ENCODE measurements at places on chromosomes 1 and 21.

- no peak for DNase-seq
These were observed 46.5 kb upstream of the PARP1 start for GRCh38 chr1:226454349-226454748.

DNA sequence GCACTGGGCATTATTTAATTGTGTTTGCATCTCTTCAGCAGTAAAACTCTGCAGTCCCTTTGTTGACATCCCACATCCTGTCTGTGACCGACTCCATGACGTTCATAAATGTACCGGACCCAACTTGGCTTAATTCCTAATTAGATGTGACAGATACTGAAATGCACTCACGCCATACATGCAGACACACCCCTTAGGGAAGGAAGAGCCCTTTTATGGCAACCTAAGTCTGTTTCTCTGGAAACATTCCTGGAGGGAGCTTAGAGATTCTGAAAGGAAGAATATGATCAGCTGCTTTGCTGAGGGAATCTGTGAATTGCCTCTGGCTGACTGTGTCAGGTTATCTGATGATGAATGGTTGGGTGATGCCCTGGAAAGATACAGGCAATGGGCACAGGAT, 33.4 kb downstream of the ADAMTS5 start:
- DNase-seq: no peak

DNA sequence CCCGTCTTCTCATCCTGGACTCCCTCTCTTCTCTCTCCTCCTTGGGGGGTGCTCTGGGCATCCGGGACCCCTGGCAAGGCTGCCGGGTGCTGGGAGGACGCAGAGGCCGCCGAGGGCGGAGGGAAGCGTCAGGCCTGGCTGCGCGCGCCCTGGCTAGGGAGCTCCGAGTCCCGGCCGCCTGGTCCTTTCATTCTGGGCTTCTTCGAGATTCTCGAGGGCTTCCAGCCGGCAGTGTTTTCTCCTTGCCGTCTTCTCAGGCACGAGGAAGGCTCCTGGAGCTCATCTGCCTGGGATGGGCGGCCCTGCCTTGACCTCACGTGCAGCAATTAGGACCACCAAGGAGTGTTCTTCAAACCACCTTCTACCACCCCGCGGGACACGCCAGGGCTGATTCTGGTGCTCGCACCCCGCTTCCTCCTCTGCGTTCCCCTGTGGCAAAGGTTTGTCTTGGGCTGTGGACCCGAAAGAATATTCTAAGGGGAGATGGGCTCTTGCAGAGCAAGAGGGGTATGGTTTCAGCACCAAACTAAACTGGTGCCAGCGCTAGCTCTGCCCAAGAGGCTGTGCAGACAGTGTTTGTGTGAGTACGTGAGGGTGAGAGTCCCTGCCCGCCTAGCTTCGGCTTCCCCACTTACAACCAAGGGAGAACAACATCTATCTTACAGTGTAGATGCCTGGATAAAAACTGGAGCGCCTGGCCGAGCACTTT, 36.5 kb downstream of the PIK3CD start:
- DNase-seq: no peak

GRCh38 chr1:94079080-94079940, 41.6 kb downstream of the ABCA4 start:
- DNase-seq: no peak

GRCh38 chr1:13948396-13948795, 248.4 kb downstream of the PRDM2 start:
- no peak for DNase-seq

GRCh38 chr1:210129759-210130158, 102.8 kb upstream of the SERTAD4 start:
- no peak for DNase-seq

GRCh38 chr1:212229654-212230053, 55.6 kb upstream of the PPP2R5A start:
- no peak for DNase-seq

DNA sequence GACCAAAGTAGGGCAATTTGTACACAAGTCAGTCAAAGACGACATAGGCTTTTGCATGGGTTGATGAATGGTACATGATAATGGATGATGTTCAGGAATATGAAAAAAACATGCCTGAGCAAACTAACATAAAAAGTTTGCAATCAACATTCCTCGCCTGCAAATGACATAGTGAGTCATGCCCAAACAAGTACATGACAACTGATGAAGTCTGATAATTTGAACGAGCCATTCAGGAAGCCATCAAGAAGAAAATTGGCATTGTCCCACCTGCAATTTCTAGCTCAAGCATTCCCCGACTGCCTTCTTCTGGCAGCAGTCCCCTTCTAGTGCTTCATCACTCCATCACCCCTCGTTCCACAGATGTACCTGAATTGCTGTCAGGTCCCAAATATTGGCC, 118.4 kb upstream of the NR5A2 start:
- DNase-seq: no peak

- DNase-seq: no peak
These were observed 20.9 kb downstream of the PTPRU start for GRCh38 chr1:29256979-29257804.

DNA sequence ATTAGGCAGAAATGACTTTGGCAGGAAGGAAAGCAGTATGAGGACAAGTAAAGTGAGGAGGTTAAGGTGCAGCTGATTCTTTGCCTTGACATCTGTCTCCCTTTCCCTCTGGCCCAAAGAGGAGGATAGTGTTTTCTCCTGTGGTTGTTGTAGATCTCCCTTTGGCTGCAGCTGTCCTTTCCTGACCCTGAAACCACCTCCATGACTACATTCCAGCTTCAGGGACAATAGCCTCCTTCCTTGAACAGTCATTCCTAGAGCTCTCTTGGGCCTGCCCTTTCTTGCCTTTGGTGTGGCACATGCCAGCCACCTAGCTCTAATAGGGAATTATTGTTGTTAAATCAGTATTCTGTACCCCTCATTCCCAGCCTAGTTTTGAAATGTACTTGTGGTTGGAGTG, 6.2 kb downstream of the ZMYM1 start:
- no peak for DNase-seq

GRCh38 chr21:32742396-32742795, 14.6 kb upstream of the SYNJ1 start:
- no peak for DNase-seq

GRCh38 chr1:156176610-156177210, 17.2 kb upstream of the SLC25A44 start:
- DNase-seq: no peak

DNA sequence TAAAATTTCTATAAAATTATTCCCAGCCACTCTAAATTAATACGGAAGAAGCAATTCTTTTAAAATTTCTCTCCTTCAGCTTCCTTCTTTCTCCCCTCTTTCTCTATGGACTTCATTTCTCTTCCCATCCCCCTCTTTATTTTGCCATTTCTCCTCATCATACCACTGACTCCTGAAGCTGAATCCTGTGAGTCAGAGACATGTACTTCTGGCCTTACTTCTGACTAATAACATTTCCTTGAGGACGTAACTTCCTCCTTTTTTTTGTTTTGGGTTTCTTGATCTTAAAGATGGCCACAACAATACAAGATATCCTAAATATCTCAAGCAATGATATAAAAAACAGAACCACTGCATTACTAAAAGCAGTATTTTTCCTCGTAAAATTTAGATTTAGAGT, 63.6 kb upstream of the DENND1B start:
- DNase-seq: no peak

GRCh38 chr1:169914531-169914930, 20.8 kb upstream of the SCYL3 start:
- no peak for DNase-seq

GRCh38 chr1:22778862-22779520, 68.4 kb downstream of the EPHB2 start:
- DNase-seq: no peak

GRCh38 chr1:229086686-229087085, 184.2 kb upstream of the RAB4A start:
- no peak for DNase-seq

DNA sequence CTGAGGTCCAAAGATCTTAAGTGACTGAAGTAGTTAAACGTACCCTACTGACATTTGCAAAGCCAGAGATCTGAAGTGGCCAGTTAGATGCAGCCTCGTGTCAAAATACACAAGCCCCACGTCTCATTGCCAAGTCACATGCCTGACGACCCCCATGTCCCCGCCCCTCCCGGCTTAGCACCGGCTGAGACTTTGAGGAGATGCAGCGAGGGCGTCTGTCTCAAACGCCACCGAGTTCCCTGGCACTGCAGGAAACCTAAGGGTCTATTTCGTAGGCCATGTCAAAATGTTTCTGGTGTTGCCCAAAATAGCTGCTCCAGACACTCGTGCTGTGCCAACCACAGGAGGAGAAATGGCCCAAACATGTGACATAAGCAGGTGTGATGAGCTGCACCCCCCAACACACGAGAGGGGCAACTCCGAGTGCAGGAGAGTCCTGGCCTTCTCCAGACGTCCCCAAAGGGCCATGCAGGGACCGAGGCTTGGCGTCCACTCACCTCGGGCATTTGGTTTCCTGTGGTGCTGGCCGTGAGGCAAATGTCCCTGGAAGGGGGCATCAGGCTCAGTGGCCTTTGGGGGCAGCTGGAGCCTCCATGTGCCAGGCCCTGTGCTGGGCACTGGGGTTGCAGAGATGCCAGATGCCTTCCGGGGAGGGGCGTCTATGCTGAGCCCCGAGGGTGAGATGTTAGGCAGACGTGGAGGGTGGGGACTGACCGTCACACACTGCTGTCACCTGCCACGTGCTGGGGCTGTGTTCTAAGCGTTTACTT, 67.0 kb downstream of the MATN1 start:
- no peak for DNase-seq

DNA sequence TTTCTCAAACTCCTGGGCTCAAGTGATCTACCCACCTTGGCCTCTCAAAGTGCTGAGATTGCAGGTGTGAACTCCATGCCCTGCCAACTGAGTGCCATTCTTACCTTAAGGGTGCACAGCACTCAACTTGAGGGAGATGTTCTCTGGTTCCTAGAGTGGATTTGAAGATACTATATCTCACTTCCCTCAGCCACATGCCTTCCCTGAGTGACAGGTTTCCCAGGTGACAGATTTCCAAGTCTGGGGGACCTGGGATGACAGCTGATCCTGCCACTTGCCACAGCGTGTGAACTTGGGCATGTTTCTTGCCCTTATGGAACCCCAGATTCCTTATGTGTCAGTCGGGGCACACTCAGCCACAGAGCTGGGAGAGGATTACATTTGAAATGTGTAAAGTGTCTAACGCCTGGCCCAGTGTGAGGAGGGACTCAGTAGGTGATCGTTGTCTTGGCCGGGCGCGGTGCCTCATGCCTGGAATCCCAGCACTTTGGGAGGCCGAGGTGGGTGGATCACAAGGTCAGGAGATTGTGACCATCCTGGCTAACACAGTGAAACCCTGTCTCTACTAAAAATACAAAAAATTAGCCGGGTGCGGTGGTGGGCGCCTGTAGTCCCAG, 29.6 kb upstream of the BTG2 start:
- no peak for DNase-seq

- DNase-seq: no peak
These were observed 8.0 kb upstream of the C1orf162 start for GRCh38 chr1:111465754-111466153.

DNA sequence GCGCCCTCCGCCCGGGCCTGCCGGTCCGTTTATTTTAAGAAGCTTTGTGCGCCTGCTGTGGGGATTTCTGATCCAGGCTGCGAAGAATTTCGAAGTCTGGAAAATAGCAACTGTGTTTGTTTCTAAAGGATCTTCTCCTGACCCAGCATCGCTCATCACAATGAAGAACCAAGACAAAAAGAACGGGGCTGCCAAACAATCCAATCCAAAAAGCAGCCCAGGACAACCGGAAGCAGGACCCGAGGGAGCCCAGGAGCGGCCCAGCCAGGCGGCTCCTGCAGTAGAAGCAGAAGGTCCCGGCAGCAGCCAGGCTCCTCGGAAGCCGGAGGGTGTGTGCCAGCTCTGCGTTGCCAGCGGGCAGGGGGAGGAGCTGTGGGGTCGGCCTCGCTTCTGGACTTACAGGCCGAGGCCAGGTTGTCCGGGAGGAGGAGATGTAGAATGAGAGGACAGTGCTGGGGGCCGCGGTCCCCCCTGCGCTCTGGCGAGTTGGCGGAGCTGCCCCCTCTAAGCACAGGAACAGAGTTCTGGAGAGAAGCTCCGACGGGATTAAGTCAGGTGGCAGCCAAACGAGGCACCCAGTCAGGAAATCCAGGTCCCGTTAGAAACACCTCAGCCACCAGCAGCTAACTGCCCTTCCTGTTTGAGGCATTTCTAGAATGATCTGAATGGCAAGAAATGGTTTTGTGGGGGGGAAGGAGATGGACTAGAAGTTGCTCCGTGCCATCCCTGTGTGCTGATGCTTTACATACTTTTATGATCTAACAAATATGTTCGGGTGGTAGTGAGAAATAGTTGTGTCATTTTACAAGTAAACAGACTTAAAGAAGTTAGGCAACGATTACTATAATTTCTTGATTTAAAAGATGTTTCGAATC, 948 bp downstream of the TXLNA start:
- DNase-seq: no peak

DNA sequence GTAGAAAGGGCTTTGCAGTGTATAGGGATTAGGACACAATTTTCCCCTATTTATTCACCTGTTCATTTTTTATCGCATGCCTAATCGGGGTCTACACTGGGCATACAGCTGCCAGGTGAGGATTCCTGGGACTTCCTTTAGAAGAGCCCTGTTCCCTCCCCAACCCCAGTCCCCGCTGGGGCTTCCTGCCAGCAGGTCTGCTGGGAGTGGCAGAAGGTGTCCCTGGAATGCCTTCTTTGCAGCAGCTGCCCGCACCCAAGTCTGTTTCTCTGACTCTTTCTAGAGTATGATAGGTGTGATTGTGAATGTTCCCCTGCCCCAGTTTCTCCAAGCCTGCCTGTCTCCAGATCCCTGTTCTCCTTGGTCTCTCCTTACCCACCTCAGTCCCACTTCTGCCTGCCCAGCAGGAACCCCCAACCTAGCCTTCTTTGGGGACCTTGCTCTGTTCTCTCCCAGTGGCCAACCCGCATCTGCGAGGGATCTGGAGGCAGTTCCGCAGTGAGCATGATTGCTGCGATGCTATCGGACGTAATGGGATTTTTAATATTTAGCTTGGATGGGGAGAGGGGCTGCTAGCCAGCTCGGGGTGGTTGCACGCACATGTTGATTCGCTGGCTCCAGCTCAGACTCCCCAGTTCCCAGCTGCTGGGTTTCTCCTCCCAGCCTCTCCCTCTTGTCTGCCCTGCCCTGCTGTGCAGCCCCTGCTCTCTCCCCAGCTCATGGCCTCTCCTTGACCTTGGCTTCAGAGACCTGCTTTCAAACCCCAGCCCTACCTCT, 79.8 kb downstream of the EPHB2 start:
- DNase-seq: no peak

GRCh38 chr1:8965121-8965820, 19.6 kb downstream of the CA6 start:
- no peak for DNase-seq

GRCh38 chr1:247530785-247531184, 5.5 kb downstream of the OR2C3 start:
- no peak for DNase-seq

GRCh38 chr1:220451532-220451931, 76.4 kb upstream of the MARK1 start:
- DNase-seq: no peak
